ENCODE measurements at places on chromosomes 5 and 9.

DNA sequence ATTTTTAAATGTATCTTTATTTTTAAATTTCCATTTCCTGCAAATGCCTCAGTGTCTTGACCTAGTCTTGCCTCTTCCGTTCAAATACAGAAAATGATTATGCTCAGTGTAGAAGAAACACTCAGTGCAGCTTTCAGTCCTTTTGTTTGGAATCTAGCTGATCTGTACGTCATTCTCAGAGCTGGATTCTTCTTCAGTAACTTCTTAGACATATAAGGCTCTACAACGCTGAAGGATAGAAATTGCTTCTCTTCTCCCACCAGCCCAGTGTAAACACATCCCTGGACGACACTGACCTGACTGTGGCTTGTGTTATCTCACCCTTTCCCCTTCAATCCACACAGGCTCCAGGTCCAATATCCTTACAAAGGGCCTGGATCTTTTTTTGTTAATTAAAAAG, 3.2 kb upstream of the ALDH1B1 start:
- no peak for DNase-seq

DNA sequence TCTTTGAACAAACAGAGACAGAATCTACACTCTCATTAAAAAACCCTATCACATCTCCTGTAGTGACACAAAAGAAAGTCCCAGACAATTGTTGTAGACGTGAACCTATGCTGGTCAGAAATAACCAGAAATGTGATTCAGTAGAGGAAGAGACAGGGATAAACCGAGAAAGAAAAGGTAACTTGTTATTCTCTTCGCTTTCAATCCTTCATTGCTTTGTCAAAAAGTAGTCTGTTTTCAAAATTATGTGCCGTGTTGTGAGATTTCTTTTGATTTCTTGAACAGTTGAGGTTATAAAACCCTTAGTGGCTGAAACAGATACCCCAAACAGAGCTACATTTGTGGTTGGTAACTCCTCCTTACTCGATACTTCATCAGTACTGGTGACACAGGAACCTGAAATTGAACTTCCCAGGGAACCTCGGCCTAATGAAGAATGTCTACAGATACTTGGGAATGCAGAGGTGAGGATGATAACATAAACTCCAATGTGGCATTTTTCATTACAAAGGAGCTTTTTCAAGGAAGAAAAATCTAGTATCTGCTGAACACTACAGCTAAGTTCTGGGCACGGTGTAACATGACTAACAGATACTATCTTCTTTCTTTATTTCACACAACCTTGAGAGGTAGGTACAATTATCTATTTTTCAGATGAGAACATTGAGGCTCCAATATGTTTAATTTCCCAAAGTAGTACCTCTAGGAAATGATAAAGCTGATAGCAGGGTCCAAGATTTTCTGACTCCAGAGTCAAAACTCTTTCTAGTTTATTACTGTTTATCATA, 14.3 kb downstream of the HMGCR start:
- DNase-seq, result no peak

GRCh38 chr5:2914981-2915484, 163.6 kb upstream of the IRX2 start:
- DNase-seq, result no peak

DNA sequence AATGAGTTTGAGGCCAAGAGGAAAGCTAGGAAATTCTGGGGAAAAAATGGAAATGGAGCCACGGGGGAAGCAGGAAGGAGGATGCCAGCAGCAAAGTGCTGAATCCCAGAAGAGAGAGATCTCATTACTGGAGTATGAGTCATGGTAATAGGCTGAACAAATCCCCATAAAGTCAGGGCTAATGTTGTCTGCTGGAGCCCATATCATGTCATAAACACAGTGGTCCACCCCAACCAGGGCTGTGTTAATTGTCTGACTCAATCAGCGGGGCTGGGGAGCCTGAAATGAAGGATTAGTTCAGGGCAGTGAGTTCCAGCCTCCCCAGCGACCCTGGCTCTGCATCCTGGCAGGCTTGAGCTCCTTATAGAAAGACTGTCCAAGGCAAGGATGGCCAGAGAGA, 68.8 kb downstream of the TLR4 start:
- no peak for DNase-seq

DNA sequence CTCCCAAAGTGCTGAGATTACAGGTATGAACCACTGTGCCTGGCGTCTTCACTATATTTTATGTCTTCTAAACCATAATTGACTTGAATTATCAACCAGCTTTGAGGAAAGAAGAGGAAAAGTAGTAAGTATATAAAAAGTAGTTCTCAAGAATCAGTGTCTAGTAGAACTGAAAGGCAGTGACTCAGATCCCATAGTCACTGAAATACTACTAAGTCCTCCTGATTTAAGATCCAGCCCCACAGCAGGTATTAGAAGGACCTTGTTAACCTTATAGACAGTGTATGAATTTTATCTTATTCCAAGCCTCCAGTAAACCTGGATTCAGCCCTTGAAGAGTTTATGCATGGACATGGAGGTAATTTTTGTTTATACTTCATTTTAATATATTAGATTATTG, 31.5 kb downstream of the LNPEP start:
- DNase-seq, result no peak

GRCh38 chr9:132125361-132125760, 36.5 kb upstream of the NTNG2 start:
- DNase-seq, result no peak
